ENCODE measurements at places on chromosomes 11 and 22. TPM values are rescaled to one million over a fixed set of nuclear protein-coding genes. Genes with fewer than 3 reads are reported as not detected.

DNA sequence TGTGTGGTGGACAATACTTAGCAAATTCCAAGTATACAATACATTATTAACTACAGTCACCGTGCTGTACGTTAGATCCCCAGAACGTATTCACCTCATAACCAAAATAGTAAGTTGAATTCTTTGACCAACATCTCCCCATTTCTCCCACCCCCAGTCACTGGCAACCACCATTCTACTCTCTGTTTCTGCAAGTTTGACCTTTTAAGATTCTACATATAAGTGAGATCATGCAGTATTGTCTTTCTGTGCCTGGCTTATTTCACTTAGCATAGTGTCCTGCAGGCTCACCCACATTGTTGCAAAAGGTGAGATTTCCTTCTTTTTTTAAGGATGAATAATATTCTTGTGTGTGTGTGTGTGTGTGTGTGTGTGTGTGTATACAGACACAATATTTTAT lies 59.1 kb downstream of the IRAG1 start:
- DNase-seq: no peak

- DNase-seq: no peak
Measured at GRCh38 chr11:31987118-31988005, 103.5 kb upstream of the RCN1 start.

GRCh38 chr11:86931548-86932258 lies 23.5 kb downstream of the FZD4 start:
- DNase-seq: no peak

DNA sequence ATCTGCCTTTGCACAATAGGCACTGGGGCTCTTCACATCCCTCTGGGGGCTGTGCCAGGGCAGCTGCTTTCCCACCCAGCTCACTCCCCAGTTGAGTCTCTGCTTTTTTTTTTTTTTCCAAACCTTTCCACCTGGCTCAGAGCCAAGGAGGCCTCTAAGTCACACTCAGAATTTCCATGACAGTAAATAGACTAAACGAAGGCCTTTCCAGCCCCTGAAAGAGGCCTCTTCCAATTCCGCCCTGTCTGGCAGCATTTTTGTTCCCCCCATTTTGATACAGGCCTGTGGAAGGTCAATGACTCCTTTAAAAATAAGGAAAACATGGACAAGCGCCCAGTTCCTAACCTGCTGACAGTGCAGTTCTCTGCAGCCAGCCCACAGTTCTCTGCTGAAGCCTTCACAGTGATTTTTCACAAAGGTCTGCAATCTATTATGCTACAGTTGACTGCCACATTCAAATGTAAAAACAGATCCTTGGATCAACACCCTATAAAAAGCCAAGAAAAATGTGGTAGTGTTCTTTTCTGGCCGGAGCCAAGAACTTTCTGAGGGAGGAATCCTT lies 107.5 kb upstream of the SESN3 start:
- DNase-seq: peak; percentile 50

DNA sequence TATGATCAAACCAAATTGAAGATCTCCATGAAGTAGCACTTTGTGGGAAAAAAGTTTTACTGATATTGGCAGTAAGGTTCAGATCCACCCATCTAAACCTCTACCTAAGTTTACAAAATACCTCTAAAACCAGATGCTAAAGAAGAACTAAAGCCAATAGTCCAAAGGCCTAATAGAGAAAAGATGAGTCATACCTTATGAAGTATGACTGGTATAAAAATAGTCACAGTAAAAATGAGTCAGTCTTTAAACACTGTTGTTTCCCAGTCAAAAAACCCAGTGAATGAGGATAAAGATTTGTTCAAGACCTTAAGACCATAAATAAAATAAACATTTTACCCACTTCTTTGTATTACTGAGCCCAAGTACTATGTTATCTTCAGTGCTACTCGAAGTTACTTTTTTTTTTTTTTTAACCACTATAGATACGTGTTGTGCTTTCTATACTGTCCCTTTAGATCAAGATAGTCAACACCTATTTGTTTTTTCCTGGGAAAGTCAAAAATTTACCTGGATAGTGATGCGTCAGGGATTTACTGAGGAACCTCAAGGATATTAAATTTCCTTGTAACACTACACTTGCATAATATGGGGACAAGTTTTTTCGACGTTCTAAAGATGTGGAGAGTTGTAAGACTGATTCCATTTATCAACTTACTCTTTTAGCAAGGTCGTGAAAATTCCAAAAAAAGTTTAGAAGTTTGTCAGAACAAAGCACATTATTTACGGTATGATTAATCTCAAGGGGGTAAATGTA lies 87.3 kb downstream of the CCDC73 start:
- DNase-seq: no peak

DNA sequence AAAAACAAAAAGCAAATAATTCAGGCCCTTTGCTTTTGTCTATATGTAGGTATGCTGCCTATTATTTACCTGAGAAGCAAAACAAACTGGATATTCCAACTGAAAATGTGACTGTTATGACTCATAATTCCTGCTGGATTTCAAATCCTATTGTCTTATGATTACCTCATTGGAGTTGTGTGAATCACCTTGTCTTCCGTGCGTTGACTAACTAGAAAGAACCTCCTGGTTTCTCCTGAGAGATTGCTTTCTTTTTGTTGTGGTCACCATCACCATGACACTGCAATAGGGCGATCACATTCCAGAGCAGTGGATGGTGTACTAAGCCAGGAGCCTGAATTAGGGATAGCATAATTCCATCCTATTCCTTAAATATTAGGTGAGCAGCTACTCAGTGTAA lies 23.0 kb upstream of the EXPH5 start:
- no peak for DNase-seq

GRCh38 chr11:68118706-68119448 lies 2.3 kb downstream of the CHKA start:
- no peak for DNase-seq

GRCh38 chr11:116473206-116473769 lies 299.5 kb downstream of the BUD13 start:
- no peak for DNase-seq

- DNase-seq: no peak
Measured at GRCh38 chr22:43441216-43441615, 29.4 kb downstream of the MPPED1 start.

GRCh38 chr11:36300650-36301049 lies 4.6 kb downstream of the PRR5L start:
- peak; percentile 40 for DNase-seq

GRCh38 chr11:18322818-18323570 lies 627 bp downstream of the GTF2H1 start:
- DNase-seq: no peak

DNA sequence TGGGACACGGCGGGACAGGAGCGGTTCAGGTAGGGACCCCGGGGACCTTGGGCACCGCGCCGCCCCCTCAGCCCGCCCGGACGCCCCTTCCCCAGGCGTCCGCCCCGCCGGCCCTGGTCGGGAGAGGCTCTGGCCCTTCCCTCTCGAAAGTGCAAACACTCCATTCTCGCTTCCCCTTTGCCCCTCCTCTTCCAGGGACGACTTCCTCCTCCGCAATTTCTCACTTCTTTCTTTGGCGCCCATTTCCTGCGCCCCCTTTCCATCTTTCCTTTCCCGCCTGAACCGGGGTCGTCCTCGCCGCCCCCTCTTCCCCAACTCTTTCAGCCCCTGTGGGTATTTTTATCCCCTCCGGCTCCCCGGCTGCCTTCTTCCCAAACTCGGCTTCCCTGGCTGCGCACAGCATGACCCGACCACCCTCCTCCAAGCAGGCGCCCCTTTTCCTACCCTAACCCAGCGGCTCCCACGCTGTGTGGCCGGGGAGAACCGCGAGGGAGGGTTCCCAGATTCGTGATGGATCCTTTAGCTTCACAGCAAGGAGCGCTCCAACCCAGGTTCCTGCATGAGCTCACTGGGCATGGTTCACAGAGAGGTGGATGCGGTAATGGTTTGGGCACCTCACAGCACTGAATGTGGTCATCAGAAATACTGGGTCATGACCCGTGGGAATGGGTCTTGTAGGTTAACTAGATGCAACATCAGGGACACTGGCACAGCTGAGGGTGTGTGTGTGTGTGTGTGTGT lies 689 bp downstream of the RAB39A start:
- DNase-seq: no peak

DNA sequence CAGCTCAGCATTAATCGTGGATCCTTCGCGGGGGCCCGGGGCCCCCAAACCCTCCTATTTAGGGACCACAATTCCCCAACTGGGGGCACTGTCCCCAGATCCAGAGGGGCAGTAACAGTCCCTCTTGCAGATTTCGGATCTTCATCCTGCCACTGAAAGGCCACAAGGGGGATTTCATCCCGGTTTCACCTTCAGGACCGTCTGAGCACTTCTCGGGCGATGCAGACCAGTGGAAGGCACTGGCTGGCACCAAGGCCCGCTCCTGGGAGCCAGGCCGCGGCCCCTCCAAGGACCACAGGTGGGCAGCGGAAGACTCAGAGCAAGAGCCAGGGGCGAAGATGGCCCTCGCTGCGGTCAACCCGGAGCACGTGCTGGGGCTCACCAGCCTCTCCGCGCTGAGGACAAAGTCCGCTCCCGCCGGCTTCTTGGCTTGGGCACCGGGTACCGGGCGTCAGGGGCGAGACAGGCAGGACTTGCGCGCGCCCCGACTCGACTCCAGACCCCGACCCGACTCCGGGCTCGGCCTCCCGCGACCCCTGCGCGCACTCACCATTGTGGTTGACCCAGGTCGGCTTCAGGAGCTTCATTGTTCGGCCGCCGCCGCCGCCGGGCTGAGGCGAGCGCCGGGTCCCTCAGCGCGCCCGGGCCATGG lies 517 bp downstream of the HIRA start:
- peak; percentile 12 for DNase-seq

DNA sequence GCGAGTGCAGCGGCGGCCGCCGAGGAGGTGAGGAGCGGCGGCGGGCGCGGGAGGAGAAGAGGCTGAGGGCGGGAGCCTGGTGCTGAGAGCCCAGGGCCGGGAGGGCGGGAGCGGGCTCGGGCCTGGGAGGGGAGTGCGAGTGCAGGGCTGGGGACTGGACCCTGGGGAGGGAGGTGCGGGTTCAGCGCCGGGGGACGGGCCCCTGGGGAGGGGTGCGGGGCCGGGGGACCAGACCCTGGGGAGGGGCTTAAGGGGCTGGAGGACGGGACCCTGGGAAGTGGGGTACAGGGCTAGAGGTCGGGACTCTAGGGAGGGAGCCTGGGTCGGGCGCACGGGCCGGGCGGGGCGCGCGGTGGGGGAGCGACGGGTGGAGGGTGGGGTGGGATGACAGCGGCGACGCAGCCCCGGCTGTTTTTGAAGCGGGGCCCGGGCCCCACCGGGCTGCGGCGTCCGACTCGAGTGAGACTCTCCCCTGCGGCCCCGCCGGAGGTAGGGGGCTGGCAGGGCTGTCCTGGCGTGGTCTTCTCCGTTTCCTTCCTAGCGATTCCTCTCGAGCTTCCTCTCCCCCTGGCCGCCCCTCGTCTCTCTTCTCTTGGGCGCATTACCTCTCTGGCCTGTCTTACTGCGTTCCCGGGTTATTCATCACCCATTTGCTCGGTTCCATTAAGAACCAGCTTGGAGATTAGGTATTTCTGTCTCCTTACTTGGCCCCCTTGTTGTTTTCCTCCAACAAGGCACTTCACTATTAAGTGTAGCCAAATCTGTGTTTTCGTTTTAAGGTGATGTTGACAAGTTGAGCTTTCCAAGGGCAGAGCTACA lies 754 bp downstream of the NUP50 start:
- DNase-seq: no peak

GRCh38 chr22:36506637-36507517 lies at the start of gene FOXRED2:
Gene FOXRED2, minus strand, starts transcription at chr22:36507040. Its CDS starts 618 bp downstream, at chr22:36506422.
- DNase-seq: peak; percentile 79

- no peak for DNase-seq
Measured at GRCh38 chr22:36467042-36467810, 14.2 kb downstream of the TXN2 start.

GRCh38 chr11:74338963-74339362 lies 27.5 kb upstream of the P4HA3 start:
- no peak for DNase-seq

- no peak for DNase-seq
Measured at GRCh38 chr22:49205483-49205800, 622.2 kb downstream of the BRD1 start.

DNA sequence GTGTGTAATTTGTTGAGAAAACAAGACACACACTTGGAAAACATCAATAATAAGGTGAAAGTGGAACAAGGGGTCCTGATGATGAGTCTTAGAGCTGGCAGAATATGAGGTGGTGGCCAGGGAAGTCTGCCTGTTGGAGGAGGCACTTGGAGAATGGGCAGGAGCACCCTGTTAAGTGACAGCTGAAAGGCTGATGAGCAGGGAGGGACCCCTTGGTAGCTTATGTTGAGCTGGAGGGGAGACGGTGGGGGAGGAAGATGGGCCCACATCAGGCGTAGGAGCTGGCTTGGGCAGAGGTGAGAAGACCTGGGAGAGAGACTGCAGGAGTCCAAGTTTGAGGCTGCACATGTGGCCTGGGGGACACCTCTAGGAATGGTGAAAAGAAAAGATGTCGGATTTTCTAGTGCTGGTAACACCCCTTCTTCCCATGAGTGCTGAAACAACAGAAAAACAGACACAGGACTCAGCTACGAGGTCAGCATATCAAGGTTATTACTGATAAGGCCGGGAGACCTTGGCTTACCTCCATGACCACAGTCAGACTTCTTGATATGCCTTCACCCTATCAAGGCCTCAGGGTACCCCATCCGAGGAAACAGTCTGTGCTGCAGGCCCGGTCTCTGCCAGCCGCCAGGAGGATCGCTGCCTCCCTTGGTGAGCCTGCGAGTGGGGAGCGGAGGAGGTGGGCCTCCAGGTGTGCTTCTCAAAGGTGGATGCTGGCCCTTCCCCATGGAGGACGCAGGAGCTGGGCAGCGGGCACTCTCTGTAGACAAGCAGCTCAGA lies 14.3 kb upstream of the C11orf96 start:
- no peak for DNase-seq

- no peak for DNase-seq
Measured at GRCh38 chr11:123041185-123041584, 20.8 kb downstream of the HSPA8 start.

Gene CD3D
- total RNA-seq: 4.4 TPM

Gene GLYAT
- total RNA-seq: not detected

Gene PTPRJ
- 48.0 TPM for total RNA-seq

Gene EFEMP2
- 84.5 TPM for total RNA-seq

Gene UCP3
- total RNA-seq: 0.55 TPM

Gene ADORA2A
- total RNA-seq: 3.7 TPM

Gene RFPL3
- total RNA-seq: 1.7 TPM

Gene SHANK3
- 9.1 TPM for total RNA-seq

Gene HEPACAM
- total RNA-seq: 0.27 TPM

Gene MFRP
- total RNA-seq: not detected

Gene ACR
- total RNA-seq: 13.1 TPM

Data from prostate gland (tissue), 2 donors.